K562 (cell line): ENCODE measurements at places on chromosomes 13 and 19.

DNA sequence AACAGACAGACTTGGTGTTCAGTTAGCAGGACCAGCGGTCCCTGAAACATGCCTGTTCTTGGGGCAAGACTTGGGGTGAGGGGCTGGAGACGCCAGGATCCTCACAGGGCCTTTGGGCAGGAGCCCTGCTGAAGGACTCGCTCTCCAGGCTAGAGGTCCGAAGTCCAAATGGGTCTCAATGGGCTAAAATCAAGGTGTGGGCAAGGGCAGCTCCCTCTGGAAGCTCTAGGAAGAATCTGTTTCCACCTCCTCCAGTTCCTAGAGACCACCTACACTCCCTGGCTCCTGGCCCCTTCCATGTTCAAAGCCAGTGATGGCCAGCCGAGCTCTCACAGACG lies 111.3 kb downstream of the TUBA3C start:
- no peak for DNase-seq

GRCh38 chr13:59621773-59622172 lies 542.0 kb downstream of the DIAPH3 start:
- DNase-seq: no peak

DNA sequence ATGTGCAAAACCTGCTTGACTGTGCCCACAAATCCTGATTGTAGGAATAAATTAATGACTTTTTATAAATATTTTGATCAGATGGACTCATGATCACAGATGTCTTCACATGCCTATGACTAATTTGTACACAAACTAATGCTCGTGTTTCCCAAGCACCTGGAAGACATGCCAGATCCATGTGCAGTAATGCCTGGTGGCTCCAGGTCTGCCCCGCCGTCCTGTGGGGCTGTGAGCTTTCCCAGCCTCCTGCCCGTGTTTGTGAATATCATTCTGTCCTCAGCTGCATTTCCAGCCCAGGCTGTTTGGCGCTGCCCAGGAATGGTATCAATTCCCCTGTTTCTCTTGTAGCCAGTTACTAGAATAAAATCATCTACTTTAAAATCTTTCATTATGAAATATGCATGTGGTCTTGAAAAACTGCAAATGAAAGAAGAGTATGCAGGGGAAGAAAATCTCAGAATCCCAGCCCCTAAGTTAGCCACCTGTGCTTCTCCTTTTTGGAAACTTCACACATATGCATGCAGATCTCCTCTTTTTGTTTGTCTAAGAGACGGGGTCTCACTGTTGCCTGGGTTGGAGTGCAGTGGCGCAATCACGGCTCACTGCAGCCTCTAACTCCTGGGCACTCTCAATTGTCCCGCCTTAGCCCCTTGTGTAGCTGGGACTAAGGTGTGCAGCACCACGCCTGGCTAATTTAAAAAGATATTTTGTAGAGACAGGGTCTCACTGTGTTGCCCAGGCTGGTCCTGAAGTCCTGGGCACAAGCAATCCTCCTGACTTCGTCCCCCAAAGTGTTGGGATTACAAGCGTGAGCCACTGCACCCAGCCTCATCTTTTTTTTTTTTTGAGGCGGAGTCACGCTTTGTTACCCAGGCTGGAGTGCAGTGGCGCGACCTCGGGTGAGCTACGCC lies 6.2 kb downstream of the RPL28 start:
- no peak for DNase-seq

GRCh38 chr19:51568456-51568855 lies 2.6 kb upstream of the ZNF175 start:
- DNase-seq: no peak

- no peak for DNase-seq
Measured at GRCh38 chr13:97914540-97914939, 38.9 kb upstream of the IPO5 start.
